Stimulated activated effector memory CD8-positive, alpha-beta T cell treated with anti-CD3 and anti-CD28 coated beads, Interleukin-12 subunit alpha, Interleukin-12 subunit beta, amount 100 ng/mL, for 72 hours (primary cell): ENCODE measurements at places on chromosomes 11 and 22.

GRCh38 chr22:37633089-37633624, 6.3 kb upstream of the SH3BP1 start:
- DNase-seq, result peak; percentile 87

DNA sequence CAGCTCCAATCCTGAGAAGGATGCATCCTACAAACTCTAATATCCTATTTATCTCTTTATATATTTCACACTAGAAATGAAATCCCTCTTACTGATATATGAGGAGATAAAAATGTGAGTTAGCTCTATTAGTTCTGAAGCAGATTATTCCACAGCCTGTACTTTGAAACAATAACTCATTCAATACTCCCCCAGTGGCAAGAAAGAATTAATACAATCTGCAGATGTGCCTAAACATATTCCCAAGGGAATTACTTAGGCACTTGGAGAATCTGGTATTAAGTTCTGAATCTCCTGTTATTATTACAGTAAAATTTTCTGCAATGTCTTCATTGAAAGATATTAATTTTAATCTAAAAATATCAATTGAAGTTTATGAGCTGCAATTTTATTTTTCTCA, 59.4 kb downstream of the DDI1 start:
- DNase-seq, result no peak

GRCh38 chr22:42056757-42057511, 13.7 kb downstream of the NAGA start:
- DNase-seq, result no peak

GRCh38 chr11:74989260-74989638, 516 bp downstream of the NEU3 start:
- DNase-seq, result no peak

DNA sequence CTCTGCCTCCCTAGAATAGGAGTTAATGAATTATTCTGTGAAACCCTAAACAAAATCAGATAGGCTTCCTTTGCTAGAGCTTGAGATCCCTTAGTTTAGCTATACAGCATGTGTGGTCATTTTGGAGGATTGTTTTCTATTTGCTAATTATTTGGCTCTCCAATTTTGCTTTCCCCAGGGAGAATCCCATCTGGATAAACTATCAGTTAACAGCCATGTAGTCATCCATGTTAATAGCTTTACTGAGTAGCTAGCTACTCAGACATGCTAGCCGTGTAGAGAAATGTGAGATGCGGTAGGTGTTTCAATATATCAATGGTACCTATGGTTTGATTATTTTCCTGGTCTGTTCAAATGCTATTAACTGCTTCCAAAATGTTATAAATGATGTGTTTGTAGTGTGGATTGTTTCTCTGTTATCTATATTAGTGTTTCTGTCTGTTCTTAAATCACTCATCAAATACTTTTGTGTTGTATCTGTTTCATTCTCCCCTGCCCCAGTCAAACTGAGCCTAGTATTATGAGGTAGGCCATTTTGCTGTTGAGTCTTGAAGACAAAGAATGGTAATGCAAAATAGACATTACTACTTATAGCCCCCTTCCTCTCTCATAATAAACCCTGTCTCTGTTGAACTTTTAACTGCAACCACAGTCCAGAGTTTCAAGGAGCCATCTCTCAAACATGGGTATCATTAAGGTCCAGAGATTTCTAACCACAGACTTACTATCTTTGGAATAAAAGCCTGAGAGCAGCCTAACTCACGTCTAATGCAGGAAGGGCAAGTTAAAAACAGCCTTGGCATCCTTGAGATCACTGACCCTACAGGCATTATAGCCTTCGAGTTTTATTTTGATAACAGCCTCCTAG, 56.1 kb upstream of the GRAMD1B start:
- DNase-seq, result no peak

DNA sequence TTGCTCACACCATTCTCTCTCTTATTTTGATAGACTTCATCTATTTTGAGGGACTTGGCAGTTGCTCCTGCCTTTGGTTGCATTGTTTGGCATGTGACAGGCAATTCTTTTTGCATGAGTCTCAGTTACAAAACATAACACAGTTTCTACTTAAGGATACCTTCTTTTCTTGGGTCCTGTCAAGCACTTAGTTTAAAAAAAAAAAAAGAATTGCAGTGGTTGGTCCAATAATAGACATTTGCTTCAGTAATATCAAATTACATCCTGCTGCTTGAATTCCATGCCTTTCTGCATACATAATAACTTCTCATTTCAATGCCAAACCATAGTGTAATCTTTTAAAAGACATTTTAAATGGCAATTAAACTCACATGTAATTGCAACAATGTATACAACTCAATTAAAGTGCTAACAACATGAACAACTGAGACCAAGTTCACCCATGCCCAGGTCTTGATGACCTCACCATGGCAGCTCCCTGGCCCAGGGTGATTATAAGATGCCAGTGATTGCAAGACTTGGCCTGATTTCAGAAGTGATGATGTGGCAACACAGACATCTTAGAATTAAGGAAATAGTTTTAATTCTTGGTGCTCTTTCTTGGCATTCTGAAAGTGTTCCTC, 32.2 kb upstream of the PLET1 start:
- DNase-seq, result no peak

- no peak for DNase-seq
Measured at GRCh38 chr22:43743131-43743530, 69.0 kb downstream of the EFCAB6 start.

DNA sequence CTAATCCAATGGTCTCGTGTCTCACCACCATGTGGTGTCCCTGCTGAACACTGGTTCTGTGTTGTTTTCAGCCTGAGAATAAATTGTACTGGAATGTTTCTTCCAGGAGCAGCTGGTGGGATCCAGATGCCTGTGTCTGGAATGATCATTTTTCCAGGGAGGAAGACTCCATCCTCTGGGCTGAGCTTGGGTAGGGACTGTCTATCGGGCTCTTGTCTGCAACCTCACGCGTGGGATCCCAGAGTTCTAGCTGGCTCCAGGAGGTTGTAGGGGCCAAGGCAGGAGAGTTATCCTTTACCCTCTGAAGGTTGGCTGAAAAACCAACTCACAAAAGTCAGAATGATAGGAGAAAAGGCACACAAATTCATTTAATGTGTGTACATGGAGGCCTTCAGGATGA, 144.1 kb upstream of the B3GAT1 start:
- no peak for DNase-seq

DNA sequence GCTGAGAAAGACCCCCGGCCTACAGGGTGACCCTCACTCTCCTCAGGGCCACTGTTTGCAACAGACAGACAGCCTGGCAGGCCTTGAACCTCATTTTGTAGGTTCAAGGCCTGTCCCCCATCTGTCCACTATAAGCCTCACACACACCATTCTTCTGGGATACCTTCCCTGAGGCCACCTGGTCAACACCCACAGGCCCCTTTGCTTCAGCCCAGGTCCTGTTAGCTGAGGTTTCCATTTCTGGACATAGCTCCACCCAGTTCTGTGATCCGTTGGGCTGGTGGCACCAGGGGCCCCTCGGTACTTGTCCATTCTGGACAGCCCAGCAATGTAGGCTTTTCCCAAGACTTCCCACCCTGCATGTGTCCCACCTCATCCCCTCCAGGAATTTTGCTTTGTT, 3.1 kb downstream of the MIF start:
- DNase-seq, result no peak

GRCh38 chr22:37310075-37310606, 27.8 kb downstream of the CYTH4 start:
- no peak for DNase-seq

- DNase-seq, result no peak
Measured at GRCh38 chr22:32487461-32487860, 12.8 kb downstream of the FBXO7 start.

DNA sequence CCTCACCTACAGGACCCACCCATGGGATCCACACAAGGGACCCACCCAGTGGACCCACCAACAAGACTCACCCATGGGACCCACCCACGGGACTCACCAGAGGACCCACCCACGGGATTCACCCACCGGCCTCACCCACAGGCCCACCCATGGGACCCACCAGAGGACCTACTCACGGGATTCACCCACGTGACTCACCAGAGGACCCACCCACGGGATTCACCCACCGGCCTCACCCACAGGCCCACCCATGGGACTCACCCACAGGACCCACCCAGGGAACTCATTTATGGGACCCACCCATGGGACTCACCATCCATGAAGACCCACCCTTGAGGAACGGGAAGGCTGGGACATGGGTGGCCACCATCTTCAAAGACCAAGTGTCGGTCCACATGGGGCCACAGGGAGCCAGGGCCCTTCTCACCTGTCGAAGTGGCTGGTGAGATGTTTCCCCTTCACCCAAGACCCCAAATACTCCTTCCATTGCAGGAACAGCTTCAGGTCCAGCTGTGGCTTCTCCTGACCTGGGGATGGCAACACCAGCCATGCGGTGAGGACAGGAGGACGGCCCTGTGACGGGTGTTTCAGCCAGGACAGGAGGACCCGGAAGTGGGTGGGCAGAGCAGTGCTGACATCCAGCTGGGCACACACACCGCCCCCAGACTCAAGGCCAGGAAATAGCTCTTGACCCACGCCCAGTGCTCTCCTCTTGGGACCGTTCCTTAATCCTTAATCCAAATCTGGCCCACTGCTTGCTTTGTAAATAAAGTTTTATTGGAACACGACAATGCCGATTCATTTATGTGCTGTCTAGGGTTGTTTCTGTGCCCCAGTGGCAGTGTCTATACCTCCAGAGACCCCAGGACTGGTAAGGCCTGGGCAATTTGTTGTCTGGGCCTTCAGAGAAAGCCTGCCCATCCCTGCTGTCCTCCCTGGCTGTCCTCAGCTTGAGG, 1005.1 kb downstream of the BRD1 start:
- DNase-seq, result no peak

DNA sequence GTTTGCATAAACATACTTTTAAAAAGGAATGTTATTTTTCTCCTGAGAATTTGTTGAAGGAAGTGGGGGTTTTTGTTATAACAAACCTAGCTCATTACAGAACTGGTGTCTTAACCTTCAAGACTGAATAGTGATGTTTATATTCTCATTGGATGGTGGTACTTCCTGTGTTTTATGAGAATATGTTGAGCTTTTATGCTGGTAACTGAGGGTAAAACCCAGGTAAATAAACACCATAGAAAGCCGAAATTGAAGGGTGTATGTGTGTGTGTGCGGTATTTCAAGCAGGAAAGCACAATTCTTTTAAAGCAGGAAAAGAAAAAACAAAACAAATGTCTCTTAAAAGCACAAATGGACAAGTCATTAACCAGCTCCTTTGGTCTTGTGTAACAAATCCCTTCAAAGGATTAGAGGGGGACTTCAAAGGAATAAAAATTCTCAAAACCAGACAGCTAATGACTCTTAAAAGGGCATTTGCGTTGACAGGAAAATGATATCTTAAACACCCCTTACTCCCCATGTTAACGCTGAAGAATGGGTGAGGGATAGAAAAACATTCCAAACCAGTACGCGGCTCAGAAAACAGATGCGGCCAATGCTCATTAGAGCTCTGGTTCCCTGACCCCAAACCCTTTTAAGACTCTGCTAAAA, 23.8 kb downstream of the LMO2 start:
- DNase-seq, result no peak

DNA sequence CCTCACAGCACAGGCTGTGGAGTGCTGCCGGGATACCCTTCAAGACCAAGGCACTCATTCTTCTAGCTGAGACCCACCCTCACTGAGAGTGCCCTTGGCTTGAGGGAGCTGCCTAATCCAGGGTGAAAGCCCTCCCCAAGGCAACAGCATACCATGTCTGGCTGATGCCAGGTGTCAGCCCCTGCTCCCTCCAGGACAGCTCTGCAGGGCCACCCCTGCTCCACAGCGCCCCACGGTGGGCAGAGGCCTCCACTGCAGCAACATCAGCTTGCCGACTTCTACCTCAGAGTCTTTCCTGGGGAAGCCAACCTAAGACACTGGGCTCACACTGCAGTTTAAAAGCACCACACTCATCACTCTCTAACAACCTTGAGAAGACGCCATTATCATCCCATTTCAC, 29.0 kb downstream of the TTLL1 start:
- DNase-seq, result peak; percentile 40

GRCh38 chr11:134665188-134665535, 253.1 kb upstream of the B3GAT1 start:
- no peak for DNase-seq

- DNase-seq, result no peak
Measured at GRCh38 chr22:42805016-42805997, 51.8 kb downstream of the ARFGAP3 start.

DNA sequence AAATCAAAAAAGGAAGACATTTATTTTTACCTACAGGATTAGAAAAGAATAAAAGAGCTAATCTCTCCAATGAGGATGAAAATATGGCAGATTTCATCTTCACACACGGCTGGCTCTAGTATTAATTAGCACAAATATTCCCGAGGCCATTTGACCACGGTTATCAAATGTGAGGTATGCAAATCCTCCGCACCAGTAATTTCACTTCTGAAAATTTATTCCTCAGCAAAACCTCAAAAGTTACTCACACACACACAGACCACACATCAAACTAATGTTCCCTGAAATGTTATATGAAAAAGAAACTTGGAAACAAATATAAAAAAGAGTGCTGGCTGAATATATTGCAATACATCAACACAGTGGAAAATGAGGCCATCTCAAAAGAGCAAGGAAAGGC, 32.8 kb downstream of the CELSR1 start:
- no peak for DNase-seq

DNA sequence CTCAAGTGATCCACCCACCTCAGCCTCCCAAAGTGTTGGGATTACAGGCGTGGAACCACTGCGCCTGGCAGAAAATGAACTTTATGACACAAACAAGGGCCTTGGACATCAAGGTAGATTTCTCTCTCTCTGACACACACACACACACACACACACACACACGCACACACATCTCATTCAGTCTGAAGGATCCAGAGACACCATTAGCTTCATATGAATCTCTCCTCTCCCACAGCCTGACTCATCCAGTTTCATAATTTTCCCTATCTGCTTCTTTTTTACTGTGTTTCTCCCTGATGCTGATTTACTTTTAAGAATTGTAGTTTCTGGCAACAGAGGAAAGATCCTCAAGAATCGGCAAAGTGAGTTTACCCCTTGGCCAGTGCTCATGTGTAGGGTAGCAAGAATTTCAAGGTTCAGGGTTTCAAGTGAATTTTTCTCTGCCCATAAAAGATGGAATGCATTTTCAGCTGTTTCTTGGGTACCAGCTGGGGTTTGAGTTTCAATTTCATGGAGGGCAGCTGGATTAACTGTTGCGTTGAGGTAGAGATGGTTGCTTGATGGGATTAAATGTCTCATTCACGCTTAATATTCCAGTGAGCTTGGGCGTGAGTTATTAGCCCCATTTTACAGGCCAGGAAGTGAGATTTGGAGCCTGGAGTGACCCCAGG, 3.5 kb downstream of the MYO18B start:
- no peak for DNase-seq
